ENCODE measurements at places on chromosomes 4 and X.

DNA sequence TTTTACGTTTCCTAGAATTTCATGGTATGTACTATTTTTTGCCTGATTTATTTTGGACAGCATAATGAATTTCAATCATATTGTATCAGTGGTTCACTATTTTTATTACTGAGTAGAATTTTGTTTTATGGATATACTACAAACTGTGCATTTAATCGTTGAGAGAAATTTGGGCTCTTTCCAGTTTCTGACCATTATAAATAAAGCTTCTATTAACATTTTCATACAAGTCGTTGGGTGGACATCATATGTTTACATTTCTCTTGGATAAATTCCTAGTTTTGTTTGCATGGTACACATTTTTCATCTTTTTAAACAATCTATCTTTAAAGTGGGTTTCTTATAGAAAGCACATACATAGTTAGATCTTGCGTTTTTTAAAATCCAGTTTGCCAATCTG, 472.7 kb upstream of the MAGEB18 start:
- DNase-seq = no peak

DNA sequence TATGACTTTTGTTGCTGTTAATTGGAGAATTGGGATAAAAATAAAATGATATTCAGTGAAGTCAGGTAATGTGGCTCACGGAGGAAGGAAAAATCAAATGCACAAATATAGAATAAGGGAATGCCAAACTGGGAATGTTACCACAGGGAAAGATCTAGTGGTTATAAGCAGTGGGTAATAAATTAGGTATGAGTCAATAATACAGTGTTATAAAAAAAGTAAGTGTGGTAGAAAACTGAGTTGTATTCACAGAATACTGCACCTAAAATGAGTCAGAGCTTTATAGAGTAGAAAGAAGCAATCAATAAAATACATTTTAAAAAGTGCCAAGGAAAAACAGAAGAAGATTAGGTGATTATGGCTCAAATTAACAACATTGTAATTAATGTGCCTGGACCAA, 34.5 kb downstream of the INTS12 start:
- DNase-seq = no peak

- DNase-seq = no peak
These were observed 44.8 kb upstream of the CBR4 start for GRCh38 chr4:169054879-169055278.

GRCh38 chrX:140733766-140734342, 24.3 kb downstream of the LINC00632 start:
- DNase-seq = no peak

GRCh38 chr4:9792381-9792780, 10.9 kb downstream of the DRD5 start:
- DNase-seq = no peak

- no peak for DNase-seq
These were observed 33.1 kb downstream of the ENPEP start for GRCh38 chr4:110508827-110509710.

DNA sequence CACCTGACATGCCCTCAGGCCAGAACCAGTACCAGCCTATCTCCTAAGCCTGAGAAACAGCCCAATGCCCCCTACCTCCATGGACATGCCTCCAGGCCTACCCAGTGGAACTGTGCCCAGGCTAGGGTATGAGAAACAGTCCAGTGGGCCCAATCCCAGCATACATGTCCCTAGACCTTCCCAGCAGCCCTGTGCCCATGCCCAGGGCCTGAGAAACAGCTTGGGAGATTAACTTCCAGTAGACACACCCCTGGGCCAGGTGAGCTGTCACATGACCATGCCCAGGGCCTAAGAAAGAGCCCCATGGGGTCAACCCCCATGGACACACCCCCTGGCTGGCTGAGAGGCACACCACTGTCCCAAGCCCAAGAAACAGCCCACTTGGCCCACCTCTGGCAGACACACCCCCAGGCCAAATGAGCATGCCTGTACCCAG, 78.8 kb downstream of the CBR4 start:
- no peak for DNase-seq

DNA sequence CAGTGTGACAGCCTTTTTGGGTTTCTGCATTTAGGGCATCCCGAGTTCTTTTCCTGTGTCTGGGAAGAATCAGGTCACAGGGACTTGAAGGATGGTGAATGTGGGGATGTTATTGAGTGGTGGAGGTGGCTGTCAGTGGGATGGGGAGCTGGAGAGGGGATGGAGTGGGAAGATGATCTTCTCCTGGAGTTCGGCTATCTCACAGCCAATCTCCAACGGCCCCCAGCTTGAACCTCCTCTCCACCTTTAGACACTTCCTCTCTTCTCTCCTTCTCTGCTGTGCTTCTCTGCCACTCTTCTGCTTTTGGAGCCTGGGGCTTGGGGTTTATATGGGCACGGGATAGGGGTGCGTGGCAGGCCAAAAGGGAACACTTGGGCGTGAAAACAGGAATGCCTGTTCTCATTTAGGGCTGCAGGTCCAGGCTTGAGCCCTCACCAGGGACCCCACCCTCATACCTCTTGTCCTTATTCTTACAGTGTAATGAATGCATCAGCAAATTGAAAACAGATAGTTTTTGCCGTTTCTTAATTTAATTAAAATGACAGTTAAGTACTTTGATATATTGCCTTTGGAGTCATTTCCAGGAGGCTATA, 37.5 kb downstream of the USP9X start:
- no peak for DNase-seq

- DNase-seq = no peak
These were observed 43.7 kb upstream of the TADA2B start for GRCh38 chr4:6999172-7000086.

DNA sequence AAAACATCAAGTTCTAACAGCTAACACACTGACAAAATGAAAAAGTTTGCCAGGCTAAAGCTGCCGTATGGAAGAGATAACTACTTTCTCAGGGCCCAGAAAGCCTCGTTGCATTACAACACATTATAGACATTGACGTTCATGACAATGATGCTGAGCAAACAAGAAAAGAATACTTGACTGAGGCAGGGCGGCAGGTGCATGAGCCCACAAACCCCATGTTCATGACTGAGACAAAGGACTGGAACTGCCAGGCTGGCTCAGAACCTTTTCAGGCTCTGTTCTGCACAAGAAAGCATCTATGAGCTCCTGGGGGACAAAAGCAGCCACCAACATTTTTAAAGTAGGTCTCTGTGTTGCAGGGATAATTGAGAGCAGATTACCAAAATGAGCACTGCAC, 13.6 kb downstream of the TLR6 start:
- no peak for DNase-seq

DNA sequence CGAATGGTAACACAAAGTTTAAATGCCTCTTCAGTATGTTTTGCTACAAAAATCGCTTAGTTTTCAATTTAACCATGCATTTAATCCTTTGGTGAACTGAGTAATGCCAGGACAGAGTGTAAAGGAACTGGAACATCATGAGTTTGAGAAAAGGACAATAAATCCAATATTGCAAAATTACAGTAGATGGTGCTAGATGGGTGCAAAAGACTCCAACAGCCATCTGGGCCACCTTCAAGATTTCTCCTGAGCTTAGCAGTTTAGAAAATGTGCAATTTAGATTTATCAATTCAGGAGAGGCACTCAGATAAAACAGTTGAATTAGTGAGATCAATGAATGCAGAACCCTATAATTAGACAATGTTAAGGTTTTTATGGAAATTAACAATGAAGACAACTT, 33.2 kb upstream of the MID1IP1 start:
- no peak for DNase-seq

- DNase-seq = no peak
These were observed 78.8 kb downstream of the TMEM47 start for GRCh38 chrX:34578237-34578636.

- DNase-seq = peak; percentile 70
These were observed 14.8 kb downstream of the PDK3 start for GRCh38 chrX:24479924-24480323.

DNA sequence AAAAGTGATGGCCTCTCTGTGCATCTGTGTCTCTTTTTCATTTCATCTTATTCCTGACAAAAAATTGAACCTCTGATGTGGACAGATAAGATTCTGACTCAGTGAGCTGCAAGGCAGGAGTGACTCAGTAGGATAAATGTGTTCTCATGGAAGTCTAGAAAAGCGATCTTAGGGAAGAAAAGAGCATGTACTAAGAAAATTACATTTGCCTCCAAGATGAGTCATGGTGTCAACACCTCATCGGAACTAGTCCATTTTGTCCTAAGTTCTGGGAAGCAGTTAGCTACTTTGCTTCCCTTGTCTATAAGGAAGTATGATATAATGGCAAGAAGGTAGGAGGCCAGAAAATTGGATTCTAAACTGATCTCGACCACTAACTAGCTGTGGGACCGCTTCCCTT, 83.5 kb upstream of the AFF2 start:
- DNase-seq = no peak

GRCh38 chrX:110951472-110952269, 144.3 kb upstream of the PAK3 start:
- no peak for DNase-seq

- no peak for DNase-seq
These were observed 2.2 kb downstream of the SLC16A2 start for GRCh38 chrX:74423289-74423998.

- no peak for DNase-seq
These were observed 2.1 kb downstream of the SEPTIN11 start for GRCh38 chr4:76951672-76952010.

GRCh38 chr4:121096629-121097028, 24.3 kb upstream of the NDNF start:
- DNase-seq = no peak

DNA sequence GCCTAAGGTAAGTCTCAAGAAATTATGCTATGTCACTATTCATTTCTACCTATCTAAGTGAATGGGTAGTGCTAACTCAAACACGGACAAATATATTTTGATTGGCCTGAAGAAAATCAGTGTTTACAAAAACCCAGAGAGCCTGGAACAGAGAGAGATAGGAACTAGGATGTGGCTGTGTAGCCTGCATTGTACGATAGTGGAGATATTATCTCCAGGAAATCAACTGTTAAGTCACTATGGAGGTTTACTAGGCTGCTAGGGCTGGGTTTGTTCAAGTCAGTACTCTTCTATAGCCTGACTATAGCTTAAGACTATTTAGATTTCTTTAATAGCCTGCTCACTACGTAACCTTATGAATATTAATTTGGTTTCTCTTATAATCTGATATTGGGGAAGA, 127.9 kb downstream of the TACR3 start:
- DNase-seq = no peak

DNA sequence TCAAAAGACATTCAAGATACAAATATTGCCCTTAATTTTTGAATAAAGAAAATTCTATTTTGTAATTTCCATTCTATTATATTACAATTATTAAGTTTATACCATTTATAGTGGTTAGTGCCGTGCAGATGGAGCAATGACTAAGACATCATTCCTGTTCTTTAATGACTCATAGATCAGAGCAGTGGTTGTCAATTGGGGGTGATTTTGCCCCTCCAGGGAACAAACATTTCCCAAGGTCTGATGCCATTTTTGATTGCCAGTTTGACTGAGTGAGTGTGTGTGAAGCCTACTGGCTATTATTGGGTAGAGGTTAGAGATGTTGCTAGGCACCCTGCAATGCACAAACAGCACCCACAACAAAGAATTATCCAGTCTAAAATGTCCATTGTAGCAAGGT, 97.9 kb upstream of the DDIT4L start:
- DNase-seq = no peak

DNA sequence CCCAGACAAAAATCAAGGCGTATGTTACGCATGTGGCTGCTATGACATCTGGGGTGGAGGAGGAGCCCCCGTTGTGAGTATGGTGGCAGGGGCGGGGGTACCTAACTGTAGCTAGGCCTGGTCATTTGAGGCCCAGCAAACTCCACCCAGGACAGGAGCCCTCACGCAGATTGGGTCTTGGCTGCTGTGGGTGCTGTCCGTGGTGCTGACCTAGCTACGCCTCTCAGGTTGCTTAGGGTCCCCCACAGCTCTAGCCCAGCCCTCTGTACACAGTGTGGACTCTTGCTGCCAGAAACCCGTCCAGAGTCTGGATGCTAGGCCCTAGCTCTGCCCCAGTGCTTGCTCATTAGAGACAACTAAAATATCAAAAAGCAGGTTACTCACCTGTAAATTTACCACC, 146.7 kb upstream of the PSAPL1 start:
- DNase-seq = no peak

DNA sequence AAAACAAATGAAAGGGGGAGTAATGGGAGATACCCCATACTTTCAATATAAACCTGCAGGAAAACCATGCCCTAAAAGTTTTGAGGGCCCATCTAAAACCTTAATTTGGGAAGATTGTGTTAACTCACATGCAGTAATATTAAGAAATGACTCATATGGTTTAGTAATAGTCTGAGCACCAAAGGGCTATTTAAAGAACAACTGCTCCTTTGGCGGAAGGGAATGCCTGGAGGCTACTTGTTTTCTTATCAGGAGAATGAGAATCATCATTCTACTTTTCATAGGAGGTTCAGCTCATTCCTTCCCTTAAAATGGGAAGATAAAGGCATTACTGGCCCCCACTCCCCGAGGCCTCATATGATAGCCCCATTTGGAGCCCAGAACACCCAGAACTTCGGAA, 47.6 kb downstream of the SPIN3 start:
- DNase-seq = no peak

DNA sequence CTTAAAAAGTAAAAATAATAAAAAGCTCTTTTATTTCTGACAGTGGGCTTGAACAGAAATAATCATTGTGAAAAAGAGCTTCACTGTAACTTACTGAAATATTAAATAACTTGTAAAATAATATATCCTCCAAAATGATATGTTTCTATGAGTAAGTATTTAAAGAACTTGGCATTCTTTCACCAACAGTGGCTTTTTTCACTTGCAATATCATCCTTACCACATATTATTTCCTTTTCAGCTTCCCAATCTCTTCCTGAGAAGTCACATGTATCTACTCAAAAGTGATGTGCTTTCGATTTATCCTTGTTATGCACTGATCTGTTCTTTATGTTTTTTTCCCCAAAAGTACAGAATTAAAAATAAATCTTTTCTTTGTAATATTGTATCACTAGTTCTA, 2.2 kb upstream of the PCDH18 start:
- no peak for DNase-seq

DNA sequence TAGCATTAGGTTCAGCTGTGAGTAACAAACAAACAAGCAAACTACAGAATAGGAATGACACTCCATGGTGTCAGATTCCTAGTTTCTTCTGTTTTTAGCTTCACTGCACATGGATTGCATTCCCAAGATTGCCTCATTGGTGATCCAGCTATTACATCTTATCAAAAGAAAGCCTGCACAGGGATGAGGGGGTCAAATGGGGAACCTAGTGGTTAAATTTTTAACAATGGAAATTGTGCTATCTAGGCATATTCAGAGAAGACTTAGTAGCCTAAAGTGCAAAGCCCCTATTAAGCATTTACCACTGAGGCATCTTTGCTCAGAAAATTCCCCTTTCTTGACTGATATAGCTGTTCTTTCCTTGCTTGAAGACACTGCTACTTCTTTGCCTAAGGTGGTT, 3.9 kb upstream of the TTC29 start:
- no peak for DNase-seq

GRCh38 chr4:163744861-163745260, 250.4 kb downstream of the TMA16 start:
- no peak for DNase-seq

DNA sequence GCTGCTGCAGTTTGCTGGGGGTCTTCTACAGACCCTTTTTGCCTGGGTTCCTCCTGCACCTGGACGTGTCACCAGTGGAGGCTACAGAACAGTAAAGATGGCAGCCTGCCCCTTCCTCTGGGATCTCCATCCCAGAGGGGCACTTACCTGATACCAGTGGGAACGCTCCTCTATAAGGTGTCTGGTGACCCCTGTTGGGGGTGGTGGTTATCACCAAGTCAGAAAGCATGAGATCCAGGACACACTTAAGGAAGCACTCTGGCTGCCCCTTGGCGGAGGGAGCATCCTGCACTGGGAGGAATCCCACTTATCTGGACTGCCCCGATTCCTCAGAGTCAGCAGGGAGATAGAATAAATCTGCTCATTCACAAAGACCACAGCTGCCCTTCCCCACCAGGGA, 218.9 kb upstream of the GALNTL6 start:
- no peak for DNase-seq

Data from stimulated activated CD8-positive, alpha-beta memory T cell treated with anti-CD3 and anti-CD28 coated beads, Interleukin-7, amount 100 ng/mL, for 4 hours (primary cell).